ENCODE measurements at places on chromosomes 16 and 17. TPM values are rescaled to one million over a fixed set of nuclear protein-coding genes. Genes with fewer than 3 reads are reported as not detected.
A peak's percentile ranks its signal among the peaks of the same experiment; 100 is the strongest.

GRCh38 chr17:19415311-19415710 is 4.3 kb downstream of the RNF112 start:
- no peak for DNase-seq

The BCO1 gene
- total RNA-seq, result not detected

- DNase-seq, result no peak
Measured at GRCh38 chr17:51200295-51200694, 34.1 kb downstream of the NME2 start.

The CDIPT gene
- 68.6 TPM for total RNA-seq

DNA sequence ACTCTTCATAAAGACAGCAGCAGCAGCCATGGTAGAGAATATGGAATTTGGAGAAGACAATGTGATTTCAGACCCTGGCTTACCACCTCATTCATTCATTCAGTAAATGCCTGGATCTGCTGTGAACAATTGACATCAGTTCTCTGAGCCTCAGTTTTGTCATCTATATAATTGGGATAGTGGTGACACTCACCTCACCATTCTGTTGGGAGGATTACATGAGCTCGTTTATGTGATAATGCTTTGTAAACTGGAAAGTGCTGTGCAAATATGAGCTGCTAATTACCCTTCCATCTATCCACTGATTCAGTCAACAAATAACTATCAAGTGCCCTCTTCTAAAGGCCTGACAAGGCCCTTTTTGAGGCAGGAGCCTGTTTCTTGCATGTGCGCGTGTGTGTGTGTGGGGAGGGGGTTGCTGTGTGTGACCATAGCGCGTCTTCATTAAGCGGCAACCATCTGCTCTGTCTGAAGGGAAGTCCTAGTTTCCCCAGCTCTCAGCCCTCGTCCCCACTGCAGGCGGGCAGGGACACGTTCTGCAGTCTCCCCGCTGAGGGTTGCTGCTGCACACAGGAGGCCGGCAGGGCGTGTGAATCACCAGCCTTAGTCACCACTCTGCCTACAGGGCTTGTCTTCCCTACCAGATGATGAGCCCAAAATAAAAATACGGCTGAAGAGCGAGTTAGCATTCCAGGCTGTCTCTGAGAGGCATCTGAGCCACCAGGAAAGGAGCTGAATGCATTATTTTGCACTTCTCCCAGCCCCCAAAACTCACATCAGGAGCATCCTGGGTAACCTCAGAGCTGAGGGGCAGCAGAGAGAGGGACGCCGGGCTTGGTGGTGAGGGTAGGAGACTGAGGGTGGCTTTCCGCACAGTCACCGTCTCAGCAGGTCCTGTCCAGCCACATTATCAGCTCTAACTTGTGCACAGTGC is 19.9 kb downstream of the ARL4D start:
- DNase-seq, result peak; percentile 38

GRCh38 chr16:68408967-68409366 is 39.3 kb downstream of the SMPD3 start:
- DNase-seq, result no peak

DNA sequence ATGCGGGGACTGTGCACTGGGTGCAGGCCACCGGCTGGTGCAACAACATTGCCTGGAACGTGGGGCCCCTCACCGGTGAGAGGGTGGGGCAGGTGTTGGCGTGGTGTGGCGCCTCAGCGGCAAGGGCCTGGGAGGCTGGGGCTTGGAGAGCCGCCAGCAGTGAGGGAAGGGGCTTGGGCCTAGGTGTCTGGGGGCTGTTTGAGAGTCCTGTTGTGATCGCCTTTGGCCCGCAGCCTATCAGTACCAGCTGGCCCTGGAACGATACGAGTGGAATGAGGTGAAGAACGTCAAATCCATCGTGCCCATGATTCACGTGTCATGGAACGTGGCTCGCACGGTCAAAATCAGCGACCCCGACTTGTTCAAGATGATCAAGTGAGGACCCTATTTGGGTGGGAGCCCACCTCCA is 2.6 kb upstream of the TMEM88 start:
- no peak for DNase-seq

GRCh38 chr16:10880594-10881452 is 3.8 kb downstream of the CIITA start:
- no peak for DNase-seq

- DNase-seq, result no peak
Measured at GRCh38 chr17:72691586-72691985, 400.9 kb downstream of the SLC39A11 start.

The CDRT4 gene
- total RNA-seq, result 1.4 TPM

The PABPN1L gene
- not detected for total RNA-seq

The PDIA2 gene
- 1.6 TPM for total RNA-seq

DNA sequence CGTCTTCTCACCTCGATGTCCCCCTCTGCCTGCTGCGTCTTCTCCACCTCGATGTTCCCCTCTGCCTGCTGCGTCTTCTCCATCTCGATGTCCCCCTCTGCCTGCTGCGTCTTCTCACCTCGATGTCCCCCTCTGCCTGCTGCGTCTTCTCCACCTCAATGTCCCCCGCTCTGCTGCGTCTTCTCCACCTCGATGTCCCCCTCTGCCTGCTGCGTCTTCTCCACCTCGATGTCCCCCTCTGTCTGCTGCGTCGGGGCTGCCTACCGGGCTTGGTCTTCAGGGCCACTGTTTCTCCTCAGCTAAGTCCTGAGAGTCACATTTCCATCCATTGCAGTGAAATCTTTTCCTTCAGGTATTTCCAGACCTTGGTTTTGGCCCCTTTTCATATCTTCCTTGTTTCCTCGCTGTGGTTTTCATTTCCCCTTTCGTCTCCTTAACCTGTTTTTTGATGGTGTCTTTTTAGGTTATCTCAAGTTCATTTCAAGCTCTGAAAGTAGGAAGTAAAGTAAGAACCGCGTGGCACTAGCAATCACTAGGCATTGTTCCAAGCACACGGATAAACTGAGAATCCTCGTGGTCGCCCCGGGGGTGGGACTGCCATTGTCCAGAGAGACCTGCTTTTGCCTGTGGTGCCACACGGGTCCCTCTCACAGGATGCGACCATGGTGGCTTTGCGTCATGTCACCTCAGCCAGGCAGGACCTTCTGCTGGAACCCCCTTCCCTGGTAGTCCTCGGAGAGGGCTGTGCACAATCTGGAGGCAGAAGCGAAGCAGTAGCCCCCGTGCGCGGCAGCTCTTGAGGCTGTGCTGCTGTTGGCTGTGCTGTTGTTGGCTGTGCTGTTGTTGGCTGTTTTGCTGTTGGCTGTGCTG is 9.5 kb upstream of the ZNF750 start:
- DNase-seq, result no peak

GRCh38 chr16:86740906-86741799 is 162.8 kb downstream of the FOXL1 start:
- peak; percentile 72 for DNase-seq

The NHERF2 gene
- total RNA-seq, result 221 TPM

The VMO1 gene
- total RNA-seq, result 0.63 TPM

DNA sequence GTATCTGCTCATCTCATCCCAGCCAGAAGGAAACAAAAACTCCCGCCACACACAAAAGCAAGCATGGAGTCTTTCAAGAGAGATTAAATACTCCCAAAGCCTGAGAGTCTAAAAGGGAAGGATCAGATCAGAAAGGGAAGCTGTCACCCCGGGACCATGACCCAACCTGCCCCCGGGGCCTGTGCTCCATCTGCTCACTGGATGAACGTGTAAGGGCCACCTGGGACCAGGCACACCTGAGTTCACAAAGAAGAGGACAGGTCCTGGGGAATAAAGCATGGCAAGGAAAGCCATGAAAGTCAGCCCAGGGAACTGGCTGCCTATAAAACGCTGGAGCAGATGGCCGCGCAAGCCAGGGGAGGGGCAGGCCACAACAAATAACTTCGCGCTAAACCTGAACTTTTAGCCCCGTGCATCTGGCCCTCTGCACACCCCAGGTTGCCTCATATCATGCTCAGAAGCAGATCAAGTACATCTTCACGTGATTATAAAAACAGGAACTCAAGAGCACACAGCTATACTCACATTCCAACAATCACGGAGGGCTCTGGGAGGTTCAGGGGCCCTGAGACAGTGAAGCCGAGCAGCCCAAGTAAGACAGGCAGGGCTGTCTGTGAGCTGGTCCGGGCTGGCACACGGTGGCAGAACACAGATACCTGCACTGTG is 3.4 kb downstream of the TMEM11 start:
- DNase-seq, result no peak

DNA sequence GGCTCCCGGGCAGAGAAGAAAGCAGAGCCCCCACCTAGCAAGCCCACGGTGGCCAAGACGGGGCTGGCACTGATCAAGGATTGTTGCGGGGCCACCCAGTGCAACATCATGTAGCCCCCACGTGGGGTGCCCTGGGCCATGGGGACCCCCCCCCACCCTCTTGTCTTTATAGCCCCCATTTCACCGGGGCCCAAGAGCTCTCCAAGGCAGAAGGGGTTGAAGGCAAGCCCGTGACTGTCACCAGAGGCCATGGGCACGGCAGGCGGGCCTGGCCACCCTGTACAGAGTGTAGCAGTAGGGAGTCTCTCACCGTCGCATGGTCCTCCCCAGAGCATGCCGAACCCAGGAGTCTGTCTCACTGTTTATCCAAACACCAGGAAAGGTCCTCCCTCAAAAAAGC is 56.2 kb downstream of the MARF1 start:
- no peak for DNase-seq

DNA sequence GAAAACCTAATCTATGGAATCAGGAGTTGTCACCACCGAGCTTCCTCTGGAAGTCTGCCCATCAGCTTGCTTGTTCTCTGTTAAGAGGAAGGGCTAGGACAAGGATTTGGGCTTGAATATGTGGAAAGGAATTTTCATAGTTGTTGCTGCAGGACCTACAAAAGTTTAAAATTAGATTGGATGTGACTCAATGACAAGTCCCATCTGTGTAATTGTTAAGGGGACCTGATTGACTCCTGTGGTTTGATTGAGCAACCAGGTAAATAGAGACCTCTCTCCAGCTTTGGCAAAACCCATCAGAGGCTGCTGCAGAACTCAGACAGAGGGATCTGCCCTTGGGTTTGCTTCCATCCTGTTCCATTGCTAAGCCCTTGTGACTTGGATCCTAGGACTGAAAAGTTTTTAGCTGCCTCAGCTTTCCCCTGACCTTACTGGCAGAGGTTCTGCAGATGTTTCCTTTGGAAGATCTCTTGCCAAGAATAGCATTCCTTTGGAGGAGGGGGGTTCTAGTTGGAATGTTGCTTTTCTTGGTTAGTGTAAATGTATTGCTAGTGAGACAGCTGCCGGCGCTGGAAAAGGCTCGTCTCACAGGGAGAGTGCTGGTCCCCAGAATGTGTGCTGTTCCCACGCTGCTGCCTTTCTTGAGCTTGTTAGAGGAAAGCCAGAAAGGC is 50.0 kb downstream of the SF3B3 start:
- DNase-seq, result peak; percentile 45

DNA sequence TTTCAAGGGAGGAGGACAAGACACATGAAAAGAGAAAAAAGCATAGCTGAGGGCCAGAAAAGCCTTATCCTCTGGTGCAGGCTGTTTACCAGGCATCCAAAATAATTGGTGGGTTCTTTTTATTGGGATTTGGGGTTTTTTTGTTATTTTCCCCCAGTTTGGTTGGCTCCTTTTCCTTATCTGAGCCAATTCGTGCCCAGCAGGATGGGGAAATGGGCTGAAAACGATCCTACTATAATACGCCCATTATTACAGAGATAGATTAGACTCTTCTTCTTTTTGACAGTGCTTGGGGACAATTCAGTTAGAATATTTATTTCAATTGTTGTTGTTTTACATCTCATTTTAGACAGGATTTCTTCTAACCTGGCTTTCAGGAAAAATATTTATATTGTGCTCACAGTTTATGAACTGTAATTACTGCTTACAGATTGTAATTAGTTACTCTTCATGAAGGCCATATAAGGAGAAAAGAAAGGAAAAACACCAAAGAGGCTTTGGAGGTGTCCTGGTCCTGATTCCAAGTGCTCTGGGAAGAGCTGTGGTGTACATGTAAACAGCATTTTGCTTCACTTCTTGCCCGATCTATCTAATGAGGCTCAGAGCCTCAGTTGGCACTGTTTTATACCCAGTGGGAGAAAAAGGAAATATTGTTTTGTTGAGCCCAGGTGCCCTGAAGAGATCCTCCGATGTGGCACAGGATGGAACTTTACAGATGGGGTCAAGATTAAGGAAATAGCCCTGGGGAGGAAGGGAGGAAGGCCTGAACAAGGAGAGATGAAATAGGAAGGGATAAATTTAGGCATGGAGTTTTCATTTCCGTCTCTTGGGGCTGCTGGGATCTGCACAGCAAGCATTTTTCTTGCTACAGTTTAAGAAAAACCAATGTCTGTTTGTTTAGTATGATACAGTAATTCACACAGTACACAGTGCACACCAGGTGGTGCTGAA is 611 bp upstream of the ANKRD40 start:
- DNase-seq, result no peak

- no peak for DNase-seq
Measured at GRCh38 chr16:57255686-57256415, 10.8 kb downstream of the ARL2BP start.

The ASIC2 gene
- total RNA-seq, result not detected

GRCh38 chr16:10888320-10888937 is 11.4 kb downstream of the CIITA start:
- peak; percentile 32 for DNase-seq

- no peak for DNase-seq
Measured at GRCh38 chr17:76428511-76428910, 24.4 kb downstream of the UBE2O start.

GRCh38 chr17:15260376-15261257 is 4.5 kb downstream of the PMP22 start:
- peak; percentile 90 for DNase-seq

DNA sequence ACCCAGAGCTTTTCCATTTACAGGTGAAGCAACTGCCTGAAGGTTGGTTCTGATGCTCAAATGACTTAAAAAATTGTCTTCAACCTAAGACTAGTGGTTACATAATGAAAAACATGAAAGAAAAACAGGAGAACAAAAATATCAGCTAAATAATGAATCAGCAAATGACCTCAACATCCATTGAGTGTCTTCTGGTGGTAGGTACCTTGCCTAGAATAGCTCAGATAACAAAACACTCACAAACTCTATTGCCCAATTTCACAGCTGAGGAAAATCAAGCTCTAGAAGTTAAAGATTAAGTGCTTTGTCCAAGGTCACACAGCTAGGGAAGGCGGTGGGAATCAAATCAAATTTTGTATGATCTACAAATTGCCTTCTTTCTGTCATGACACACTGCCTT is 304.6 kb upstream of the CDH11 start:
- no peak for DNase-seq

The GALK1 gene
- 19.1 TPM for total RNA-seq

- DNase-seq, result no peak
Measured at GRCh38 chr17:70582777-70583176, 413.4 kb downstream of the KCNJ2 start.

DNA sequence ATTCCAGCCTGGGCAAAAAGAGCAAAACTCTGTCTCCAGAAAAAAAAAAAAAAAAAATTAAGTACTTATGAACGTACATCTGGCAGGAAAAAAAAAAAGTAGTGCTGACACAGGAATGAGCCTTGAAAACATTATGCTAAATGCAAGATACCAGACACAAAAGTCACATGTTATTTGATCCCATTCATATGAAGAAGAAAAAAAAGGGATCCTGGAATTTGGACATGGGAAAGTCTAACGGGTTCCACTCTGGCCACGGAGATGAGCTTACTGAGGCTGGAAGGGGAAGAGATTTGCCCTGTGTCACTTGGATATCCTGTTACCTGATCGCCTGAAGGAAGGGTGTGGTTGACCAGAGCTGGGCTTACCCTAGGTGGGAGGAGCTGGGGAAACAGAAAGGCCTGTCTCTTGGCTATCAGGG is 251.9 kb downstream of the PARN start:
- no peak for DNase-seq

All from left ventricle myocardium inferior (tissue), 1 donor.